ENCODE measurements at places on chromosomes 7 and 10.

GRCh38 chr7:51629206-51629605 lies 312.6 kb upstream of the COBL start:
- H3K27ac ChIP-seq = no peak overlapping the region
- DNase-seq = no peak
- H3K4me1 ChIP-seq = no peaks in the 10 kb centered on the region
- H3K27me3 ChIP-seq = no peaks in the 10 kb centered on the region
- H3K4me3 ChIP-seq = no peak overlapping the region
- H3K36me3 ChIP-seq = no peaks in the 10 kb centered on the region

- H3K27me3 ChIP-seq = peaks cover 4% of the 10 kb centered on the region
- no peak overlapping the region for H3K27ac ChIP-seq
Observed at GRCh38 chr10:48482207-48482606, 122.7 kb downstream of the ARHGAP22 start.

- H3K4me1 ChIP-seq = no peaks in the 10 kb centered on the region
- H3K27ac ChIP-seq = no peak overlapping the region
- H3K36me3 ChIP-seq = no peaks in the 10 kb centered on the region
- DNase-seq = no peak
Observed at GRCh38 chr10:123502983-123503382, 163.2 kb upstream of the GPR26 start.

DNA sequence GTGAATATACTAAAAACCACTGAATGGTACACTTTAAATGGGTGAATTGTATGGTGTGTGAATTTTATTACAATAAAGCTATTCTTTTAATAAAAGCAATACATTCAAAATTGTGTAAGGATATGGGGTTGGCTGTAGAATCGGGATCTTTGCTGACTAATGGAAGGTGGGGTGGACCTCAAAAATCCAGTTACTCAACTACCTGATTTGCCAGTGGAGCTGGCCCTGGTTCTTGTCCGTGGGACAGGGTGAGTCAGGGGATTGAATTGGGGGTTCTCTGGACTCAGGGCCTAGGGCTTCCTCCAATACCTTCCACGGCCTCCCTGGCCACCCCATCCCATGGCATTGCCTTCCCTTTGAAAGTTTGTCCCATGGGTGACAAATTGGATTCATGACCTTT lies 13.5 kb upstream of the RABGEF1 start:
- H3K4me3 ChIP-seq = no peak overlapping the region
- no peak overlapping the region for H3K27ac ChIP-seq
- H3K4me1 ChIP-seq = no peaks in the 10 kb centered on the region

DNA sequence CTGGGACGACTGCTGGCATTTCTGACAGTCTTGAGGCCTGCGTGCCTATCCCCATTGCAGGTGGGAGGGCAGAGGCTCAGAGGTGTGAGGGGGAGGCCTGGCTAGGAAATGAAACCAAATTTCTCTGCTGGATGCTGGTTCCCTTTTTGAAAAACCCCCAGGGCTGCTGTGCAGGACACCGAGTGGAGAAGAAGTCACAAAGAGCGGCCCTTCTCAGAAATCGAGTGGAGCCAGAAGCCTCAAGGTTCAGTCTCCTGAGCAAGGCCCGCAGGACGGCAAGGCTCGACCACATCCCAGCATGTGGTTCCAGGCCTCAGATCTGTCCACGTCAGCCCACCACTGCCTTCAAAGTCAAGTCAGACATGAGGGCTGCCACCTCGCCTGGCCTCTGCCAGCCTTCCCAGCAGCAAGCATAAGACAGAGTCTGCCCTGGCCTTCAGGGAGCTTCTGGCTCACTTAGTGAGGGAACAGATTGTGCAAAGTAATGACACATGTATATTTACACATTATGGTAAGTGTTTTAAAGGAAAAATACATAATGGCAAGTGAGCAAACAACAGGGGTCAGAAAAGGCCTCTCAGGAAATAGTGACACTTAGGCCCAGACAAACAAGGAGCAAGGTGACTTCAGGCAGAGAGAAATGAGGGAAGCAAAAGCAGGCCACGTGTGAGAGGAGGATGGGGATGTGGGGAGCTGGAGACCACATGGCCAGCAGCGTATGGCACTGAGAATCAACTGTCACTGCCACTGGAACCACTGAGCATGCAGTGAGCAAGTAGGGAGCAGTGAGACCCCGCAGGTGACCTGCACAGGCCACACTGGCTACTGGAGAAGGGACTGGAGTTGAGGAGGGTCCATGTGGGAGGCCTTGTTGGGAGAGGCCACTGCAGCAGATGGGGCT lies 86.7 kb downstream of the ARHGAP22 start:
- H3K27ac ChIP-seq = no peak overlapping the region
- H3K4me3 ChIP-seq = no peak overlapping the region
- no peaks in the 10 kb centered on the region for H3K36me3 ChIP-seq
- H3K27me3 ChIP-seq = peaks cover 28% of the 10 kb centered on the region
- no peak for DNase-seq
- H3K4me1 ChIP-seq = peaks cover 8% of the 10 kb centered on the region

All from activated naive CD8-positive, alpha-beta T cell treated with anti-CD3 and anti-CD28 coated beads, Interleukin-2, amount 50 U/mL, for 24 hours (primary cell).